ENCODE measurements at places on chromosomes 5 and 9.

GRCh38 chr9:83247732-83248131 is 184.8 kb upstream of the RASEF start:
- DNase-seq: no peak

- no peak for DNase-seq
These were observed 185.6 kb downstream of the TSSK1B start for GRCh38 chr5:113249206-113249605.

DNA sequence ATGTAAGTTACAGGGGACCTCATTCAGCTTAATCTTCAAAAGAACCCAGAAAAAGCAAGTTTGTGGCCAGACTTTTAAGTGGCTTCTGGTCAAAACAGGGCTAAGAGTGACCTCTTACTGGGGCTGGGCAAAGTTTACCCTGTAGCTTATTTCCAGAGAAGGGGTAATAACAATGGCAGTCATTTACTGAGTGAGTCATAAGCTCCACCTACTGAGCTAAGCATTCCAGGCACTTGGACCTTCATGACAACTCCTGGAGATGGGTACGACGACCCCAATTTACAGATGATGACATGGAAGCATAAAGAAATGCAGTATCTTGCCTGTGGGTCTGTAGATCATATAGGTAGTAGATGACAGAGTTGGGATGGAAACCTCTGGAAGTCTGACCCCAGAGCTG is 4.7 kb upstream of the GPR151 start:
- no peak for DNase-seq

DNA sequence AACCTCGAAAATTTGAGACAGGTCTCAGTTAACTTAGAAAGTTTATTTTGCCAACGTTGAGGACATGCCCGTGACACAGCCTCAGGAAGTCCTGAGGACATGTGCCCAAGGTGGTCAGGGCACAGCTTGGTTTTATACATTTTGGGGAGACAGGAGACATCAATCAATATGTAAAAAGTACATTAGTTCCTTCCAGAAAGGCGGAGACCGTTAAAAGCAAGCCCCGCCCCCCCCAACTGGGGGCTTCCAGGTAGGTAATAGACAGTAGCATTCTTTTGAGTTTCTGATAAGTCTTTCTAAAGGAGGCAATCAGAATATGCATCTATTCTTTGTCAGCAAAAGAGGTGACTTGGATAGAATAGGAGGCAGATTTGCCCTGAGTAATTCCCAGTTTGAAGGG is 599 bp upstream of the MOCS2 start:
- no peak for DNase-seq

DNA sequence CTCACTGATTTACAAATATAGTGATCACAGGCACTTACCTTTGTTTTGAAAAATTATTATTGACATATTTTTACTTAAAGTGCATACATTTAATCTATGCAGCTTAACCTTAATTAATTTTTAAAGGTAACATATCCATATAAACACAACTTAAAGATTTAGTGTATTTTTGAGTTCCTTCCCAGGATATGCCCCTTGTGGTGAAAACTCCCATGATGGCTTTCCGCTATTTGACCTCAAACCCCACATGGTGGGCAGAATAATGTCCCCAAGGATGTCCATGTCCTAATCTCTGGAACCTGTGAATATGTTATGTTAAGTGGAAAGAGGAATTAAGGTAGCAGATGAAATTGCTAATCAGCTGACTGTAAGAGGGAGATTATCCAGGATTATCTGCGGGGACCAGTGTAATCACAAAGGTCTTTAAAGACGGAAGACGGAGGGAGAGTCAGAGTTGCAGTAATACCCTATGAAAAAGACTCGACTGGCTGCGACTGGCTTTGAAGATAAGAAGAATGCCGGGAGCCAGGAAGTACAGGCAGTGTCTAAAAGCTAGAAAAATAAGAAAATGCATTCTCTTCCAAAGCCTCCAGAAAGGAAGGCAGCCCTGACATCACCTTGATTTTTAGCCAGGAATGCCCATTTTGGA is 193.9 kb downstream of the ICE1 start:
- no peak for DNase-seq

DNA sequence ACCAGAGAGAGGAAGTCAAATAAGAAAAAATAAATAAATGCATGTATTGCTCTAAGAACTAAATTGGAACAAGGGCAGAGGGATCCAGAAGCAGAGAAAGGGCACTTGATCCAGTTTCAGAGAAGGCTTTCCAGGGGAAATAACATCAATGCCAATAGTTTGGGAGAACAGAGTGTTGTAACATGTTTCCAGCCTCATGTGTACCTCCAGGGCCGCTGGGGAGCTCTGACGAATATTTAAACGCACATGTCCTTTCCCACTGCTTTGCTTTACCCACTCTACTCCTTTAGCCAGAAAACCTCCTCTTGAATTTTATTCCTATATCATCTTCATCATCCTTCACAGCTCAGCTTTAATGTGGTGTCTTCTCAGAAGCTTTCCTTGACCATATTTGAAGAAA is 233.7 kb downstream of the ENC1 start:
- no peak for DNase-seq

DNA sequence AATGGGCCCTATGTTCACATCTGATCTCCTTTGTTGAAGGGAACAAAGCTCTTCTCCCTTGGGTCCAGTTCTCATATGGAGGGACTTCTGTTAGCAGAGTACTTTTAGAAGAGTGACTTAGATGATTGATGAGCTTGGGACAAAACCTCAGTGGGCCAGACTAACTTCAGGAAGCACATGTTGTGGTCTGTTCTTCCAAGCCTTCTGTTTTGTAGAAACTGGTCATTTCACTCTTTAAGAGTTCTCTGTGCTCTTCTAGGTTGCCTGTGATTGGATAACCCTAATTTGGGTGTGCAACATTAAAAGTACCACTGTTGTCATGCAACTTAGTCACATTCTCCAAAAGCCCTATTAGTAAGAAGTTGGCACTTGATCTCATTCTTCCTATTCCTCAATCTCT is 183.5 kb upstream of the ACO1 start:
- DNase-seq: no peak

DNA sequence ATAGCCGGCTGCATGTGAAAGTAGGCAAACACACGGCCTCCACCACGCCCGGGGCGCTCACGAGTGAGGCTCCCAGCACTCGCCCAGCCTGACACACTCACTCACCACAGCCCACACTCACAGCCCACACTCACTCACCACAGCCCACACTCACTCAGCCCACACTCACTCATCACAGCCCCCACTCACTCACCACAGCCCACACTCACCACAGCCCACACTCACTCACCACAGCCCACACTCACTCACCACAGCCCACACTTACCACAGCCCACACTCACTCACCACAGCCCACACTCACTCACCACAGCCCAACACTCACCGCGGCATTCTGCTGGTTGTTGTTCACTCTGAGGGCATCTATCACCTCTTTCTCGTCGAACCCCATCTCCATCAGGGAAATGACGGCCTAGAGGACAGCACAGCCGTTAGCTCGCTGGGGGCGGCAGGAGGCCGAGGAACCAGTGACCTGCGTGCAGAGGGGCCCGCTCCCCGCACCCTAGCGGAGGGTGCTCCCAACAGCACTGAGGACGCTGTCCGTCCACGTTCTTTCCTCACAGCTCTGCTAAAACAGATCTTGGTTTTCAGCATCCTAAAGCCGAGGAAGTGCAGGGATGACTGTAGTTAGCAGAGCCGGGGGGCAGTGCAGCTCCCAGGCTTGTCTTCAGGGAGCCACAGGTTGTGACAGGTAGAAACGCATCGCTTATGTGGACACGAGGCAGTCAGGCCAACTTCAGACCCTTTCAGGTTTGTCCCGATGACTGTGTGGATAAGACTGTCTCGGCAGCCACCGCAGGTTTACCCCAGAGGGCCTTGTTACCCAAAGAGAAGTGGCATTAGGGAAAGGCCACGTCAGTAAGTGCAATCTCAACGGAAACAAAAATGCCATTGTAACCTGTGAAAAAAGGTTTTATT is 21.6 kb downstream of the UBAC1 start:
- DNase-seq: peak; percentile 64

DNA sequence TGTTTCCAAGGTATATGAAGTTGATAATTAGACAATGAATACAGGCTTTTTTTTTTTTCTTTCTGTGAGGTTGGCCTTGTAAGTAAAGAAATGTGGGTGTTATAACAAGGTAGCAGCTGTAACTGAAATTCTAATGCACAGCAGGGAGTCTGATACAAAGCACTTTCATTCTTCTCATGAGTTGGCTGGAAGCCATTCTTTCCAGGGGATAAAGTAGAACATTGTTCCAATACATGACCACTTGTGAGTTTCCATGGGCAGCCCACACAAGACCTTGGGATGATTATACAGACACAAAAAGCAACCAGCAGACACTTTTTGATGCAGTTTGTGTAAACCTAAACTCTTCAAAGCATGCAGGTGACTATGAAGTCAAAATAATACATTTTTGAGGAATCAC is 1785.9 kb upstream of the WWC1 start:
- no peak for DNase-seq

- no peak for DNase-seq
These were observed 88.9 kb downstream of the S1PR3 start for GRCh38 chr9:89080193-89080592.

- DNase-seq: no peak
These were observed 77.3 kb upstream of the SH3PXD2B start for GRCh38 chr5:172531704-172532026.

DNA sequence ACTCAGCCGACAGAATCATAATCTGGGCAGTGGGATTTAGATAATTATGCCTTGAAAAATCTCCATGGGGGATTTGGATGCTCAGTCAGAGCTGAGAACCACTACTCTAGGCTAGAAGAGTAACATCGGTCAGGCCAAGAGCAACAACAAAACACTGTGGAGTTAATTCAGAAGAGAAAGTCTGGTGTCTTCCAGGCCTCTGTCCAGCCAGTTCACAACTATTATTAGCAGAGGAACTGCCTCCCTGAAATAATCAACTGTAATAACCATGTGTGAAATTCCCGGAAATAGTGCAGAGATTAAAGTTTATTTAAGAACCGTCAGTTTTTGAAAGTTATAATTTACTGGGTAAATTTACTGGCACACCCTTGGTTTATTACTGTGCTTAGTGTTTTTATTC is 8.2 kb upstream of the MARCHF3 start:
- no peak for DNase-seq

GRCh38 chr5:38590838-38591522 is 34.5 kb upstream of the LIFR start:
- DNase-seq: no peak

DNA sequence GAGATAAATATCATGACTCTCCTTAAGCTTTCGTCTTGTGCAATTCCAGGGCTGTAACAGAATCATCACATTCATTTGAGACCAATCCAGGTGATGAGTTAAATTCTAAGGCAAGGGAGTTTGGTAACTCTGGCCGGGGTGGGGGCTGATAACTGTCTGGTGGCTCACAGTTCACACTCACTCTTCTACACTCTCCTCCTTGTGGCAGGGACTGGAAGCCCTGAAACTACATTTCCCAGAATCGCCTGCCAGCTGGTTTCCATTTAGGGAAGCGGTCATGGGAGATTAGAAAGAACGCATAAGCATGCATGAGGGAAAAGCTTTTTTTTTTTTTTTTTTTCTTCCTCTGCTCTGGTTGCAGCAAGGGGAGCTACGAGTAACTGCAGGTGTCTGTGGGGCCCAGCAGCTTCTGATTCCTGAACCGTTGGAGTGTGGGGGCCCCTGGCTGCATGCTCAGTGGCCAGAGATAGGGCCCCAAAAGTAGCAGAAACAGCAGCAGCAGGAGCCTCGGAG is 154.8 kb upstream of the TBC1D2 start:
- DNase-seq: no peak

- no peak for DNase-seq
These were observed 32.3 kb downstream of the GALNT12 start for GRCh38 chr9:98839724-98840123.

DNA sequence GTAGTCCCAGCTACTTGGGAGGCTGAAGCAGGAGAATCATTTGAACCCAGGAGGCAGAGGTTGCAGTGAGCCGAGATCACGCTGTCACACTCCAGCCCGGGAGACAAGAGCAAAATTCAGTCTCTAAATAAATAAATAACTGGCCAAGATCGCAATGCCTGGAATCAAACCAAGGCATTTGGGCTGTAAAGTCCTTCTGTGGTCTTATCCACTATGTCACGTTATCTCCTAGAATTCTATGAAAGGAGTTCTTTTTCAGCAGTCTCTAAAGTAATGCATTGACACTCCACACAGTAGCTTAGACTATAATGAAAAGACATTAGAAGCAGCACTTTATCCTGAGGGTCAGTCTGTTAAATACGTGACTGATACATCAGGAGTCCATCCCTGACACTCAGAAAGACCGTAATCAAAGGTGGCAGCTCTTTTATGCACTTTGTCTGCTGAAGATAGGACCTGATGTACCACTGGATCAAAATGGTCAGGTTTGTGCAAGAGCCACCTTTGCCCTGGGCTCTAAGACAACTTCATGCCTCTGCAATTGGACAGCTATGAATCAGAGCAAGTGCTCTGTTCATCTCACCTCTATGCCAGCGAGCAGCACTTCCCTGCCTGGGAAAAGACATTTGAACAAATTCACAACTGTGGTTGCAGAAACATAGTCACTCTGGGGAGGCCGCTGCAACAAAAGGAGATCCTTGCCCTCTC is 31.7 kb upstream of the GNA14 start:
- no peak for DNase-seq

- DNase-seq: no peak
These were observed 142.7 kb downstream of the KCNN2 start for GRCh38 chr5:114504560-114504959.

DNA sequence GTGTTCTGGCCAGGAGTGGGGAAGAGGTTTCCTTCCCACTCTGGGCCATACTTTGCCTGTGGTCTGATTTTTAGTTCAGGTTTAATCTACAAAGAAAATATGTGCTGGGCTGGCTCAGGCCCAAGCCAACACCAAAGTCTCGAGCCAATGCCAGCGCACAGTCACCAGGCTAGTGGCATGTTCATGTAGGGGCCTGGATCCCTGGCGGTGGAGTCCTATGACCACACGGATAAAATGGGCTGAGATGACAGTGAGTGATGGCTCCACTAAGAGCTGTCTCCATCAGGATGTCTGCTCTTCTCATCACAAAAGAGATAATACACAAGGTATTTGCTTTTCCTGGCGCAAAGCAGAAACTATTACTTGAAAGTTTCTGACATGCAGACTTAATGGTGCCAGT is 92.9 kb upstream of the PTPN3 start:
- DNase-seq: no peak

- no peak for DNase-seq
These were observed 2.8 kb downstream of the SLC25A25 start for GRCh38 chr9:128070874-128071273.

- peak; percentile 81 for DNase-seq
These were observed 17.3 kb upstream of the TNIP1 start for GRCh38 chr5:151097820-151098767.

GRCh38 chr5:2591777-2592453 is 159.6 kb downstream of the IRX2 start:
- no peak for DNase-seq

DNA sequence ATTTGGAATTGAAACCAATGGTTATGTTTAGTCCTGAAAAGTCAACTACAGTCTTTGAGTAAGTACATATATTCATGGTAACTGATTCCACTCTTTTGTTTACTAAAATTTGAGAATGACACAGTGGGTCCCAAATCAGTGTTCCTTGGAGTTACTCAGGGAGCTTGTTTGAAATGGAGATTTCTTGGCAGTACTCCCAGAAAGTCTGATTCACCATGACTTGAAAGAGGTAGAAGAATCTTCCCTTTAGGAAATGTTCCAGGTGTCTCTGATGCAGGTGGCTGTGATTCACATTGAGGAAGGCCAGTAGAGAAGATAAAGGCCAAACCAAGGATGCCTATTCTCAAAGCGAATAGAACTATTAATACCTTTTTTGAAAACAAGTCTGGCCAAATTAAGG is 1078.3 kb downstream of the CDH12 start:
- no peak for DNase-seq
